Amniotic epithelial cell (primary cell): ENCODE measurements at places on chromosomes 2 and 18.

DNA sequence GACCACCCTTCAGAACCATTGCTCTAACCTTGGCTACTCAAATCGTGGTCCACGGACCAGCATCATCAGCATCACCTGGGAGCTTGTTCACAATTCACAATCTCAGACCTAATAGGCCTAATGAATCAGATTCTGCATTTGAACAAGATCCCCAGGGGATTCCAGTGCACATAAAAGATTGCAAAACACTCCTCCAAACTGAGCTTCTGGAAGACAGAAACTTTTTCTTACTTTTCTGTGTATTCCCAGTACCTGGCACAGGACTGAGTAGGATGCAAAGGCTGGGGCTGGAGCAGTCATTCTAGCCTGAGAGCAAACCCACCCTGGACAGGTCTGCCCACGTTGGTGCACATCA, 115.1 kb upstream of the COPS8 start:
- DNase-seq: no peak

DNA sequence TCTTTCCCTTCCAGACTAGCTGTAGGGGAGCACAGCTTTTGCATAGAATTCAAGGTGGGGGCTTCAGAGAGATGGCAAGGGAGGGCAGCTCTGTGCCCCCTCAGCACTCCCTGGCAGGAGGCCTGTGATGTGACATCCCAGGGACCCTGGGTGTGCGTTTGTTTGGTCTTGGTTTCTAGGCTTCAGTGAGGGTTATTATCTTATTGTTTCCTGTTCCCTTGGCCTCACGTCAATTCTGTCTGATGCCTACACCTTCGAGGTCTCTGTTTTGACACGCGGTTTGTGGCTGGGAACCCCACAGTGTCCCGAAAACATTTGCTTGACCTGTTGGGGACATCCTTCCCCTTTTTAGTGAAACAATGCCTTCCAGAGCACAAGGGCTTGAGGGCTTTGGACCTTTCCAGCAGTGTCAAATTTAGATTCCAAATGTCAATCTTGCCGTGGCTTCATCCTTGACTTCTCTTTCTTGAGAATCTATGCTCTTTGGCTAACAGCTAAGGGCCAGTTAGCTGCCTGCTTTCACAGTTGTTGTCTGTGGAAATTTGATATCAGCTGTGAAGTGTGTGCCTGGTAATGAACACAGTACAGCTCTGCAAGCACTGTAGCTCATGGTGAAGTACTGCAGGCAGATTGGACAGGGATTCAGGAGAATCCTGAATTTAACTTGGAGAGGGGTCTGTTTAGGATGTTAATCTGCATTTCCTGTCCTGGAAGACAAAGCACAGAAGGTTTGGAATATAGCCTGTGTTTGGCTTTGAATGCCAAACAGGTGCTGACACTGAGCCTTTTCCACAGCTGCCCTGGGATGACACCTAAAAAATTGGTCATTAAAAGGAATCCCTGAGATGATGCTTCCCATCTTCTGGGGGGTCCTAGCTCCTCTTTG, 108.2 kb upstream of the CXCR4 start:
- no peak for DNase-seq

GRCh38 chr2:134999521-134999920, 47.7 kb downstream of the MAP3K19 start:
- no peak for DNase-seq

GRCh38 chr2:46921676-46922448, 6.3 kb upstream of the MCFD2 start:
- no peak for DNase-seq

DNA sequence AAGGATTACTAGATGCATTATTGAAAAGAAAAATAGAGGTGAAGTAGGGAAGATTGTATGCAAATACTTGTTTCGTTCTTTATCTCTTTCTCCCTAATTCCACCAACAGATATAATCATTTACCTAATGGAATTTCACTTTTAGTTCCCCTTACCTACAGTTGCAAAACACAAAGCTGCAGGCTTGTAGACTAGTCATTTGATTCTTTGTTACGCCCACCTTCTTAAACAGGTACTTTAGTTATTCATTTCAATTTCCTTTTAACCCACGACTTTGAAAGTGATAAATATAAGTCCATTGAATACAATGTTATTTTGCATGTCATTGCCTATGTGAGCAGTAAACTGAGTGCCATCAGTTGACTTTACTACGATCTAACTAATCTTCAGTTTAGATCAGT, 3.9 kb upstream of the HRH4 start:
- no peak for DNase-seq

- DNase-seq: peak; percentile 39
Observed at GRCh38 chr2:108324531-108325255, 36.0 kb downstream of the SULT1C2 start.

GRCh38 chr2:29412197-29412925, 297.1 kb downstream of the CLIP4 start:
- DNase-seq: peak; percentile 24

DNA sequence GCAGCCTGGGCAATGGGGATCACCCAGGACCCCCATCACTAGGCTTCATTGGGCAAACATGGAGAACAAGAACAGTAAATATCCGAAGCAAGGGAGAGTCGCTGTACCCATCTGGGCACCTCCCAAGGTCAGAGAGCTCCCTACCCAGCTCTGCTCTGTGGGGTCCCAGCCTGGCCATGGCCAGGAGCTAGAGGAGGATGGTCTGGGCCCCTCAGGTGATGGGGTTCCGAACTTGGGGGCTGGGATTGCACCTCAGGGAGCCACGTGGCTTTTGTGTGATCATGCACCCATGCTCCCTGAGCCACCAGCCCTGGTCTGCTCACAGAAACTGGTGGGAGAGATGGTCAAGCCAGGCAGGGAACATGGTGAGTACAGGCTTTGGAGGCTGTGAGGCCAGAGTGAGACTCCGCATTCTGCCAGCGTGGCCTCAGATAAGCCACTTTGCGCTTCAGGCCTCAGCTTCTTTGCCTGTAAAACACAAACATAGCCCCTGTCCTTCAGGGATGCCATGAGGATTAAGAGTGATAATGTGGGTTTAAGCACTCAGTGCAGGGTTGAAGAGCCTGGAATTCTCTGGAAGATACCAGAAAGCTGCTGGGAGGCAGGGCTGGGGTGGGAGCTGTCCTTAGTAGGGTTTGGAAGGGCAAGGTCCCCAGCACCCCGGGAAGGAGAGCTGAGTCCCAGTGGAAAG, 3.0 kb upstream of the NMUR1 start:
- DNase-seq: peak; percentile 28

- DNase-seq: no peak
Observed at GRCh38 chr18:27004056-27004829, 138.7 kb upstream of the AQP4 start.

DNA sequence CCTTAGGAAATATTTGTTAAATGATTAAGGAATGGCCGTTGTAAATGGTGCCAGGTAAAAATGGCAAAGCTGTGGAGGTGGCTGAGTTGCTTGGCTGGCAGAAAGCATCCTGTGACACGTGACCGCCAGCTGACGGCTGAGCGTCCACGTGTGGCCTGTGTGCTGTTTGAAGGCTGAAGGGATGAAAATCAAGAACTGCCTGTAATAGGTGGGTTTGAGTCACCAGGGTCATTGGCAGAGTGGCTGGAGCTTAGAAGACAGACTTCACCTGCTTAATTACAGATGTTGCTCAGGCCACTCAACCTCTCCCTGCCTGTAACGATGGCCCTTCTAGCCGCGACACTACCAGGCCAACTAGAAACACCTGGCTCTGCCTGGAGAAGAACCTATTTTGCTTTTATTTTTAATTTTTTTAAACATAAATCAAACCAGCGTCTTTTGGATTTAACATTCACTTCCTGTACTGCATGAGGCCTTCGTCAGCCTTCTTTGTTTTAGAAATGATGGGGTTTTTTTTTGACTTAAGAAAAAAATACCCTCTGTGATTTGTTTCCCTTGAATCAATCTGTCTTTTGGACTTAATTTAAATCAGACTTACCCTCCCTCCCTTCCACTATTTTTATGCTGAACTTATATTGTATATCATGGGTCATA, 206.5 kb downstream of the PRKCE start:
- DNase-seq: no peak

GRCh38 chr2:1598041-1598710, 146.1 kb downstream of the PXDN start:
- DNase-seq: no peak

- no peak for DNase-seq
Observed at GRCh38 chr2:60470340-60470739, 83.1 kb downstream of the BCL11A start.

DNA sequence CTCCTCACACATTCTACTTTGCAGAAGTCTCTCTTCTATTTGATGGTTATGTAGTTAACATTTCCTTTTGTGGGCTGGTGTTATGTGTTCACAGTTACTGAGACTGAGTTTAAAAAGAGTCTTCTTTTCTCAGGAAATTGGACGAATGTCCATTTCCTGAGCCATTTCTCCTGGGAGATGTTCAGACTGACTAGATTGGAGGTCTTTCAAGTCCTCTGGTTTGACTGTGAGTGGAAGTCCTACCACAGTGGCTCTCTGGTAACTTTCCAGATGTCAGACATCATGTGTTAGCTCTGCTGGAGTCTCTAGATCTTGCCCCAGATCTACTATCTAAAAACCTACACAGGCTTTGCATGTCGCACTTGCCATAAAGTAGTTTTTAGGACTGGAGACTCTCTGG, 116.0 kb downstream of the GALR1 start:
- no peak for DNase-seq

GRCh38 chr18:23088310-23088709, 47.0 kb upstream of the CABLES1 start:
- no peak for DNase-seq

DNA sequence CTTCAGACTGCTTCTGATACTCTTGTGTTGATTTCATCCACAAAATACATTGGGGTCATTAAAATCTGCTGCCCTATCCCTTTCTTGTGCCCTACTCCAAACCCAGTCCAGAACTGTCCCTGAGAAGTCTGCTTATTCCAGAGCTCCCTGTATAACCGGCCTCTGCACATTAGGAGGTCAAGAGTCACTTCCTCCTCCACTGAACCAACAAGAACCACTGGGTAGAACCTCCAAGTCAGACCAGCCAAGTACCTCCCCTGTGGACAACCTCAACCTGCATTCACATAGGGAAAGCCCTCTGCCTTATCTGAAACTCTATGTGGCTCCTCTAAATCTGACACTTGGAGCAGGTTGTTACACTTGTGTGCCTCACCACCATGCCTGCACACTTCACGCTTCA, 22.1 kb downstream of the KDSR start:
- no peak for DNase-seq

- no peak for DNase-seq
Observed at GRCh38 chr2:222039821-222040220, 259.0 kb downstream of the PAX3 start.

- peak; percentile 44 for DNase-seq
Observed at GRCh38 chr2:25567406-25567805, 106.0 kb downstream of the DTNB start.

DNA sequence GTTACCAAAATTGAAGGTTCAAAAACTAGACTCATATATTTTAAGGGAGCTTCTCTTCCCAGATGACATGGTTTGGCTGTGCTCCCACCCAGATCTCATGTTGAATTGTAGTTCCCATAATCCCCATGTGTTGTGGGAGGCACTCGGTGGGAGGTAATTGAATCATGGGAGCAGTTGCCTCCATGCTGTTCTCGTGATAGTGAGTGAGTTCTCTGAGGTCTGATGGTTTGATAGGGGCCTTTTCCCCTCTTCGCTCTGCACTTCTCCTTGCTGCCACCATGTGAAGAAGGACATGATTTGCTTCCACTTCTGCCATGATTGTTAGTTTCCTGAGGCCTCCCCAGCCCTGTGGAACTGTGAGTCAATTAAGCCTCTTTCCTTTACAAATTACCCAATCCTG, 140.1 kb downstream of the MAIP1 start:
- DNase-seq: no peak

GRCh38 chr2:232449964-232450363, 6.0 kb upstream of the ALPI start:
- no peak for DNase-seq

DNA sequence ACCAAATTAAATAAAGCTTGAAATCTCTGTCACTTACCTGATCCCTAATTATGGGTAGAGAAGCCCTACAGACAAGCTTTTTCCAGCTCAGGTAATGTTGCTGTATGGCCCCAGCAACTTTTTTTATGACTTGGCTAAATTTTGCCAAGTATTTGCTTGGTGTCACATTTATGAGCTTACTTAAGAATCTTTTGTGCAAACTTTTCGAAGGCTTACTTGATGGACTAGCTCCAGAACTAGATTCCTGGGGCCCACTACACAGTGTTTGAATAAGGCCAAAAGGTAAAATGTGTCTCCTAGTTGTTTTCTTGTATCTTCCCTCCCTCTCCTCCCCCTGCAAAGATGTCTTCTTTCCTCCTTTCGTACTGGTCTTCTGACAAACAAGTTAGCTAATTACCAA, 257.9 kb downstream of the OSR1 start:
- no peak for DNase-seq

- no peak for DNase-seq
Observed at GRCh38 chr2:172049567-172050120, 35.7 kb upstream of the DLX1 start.

DNA sequence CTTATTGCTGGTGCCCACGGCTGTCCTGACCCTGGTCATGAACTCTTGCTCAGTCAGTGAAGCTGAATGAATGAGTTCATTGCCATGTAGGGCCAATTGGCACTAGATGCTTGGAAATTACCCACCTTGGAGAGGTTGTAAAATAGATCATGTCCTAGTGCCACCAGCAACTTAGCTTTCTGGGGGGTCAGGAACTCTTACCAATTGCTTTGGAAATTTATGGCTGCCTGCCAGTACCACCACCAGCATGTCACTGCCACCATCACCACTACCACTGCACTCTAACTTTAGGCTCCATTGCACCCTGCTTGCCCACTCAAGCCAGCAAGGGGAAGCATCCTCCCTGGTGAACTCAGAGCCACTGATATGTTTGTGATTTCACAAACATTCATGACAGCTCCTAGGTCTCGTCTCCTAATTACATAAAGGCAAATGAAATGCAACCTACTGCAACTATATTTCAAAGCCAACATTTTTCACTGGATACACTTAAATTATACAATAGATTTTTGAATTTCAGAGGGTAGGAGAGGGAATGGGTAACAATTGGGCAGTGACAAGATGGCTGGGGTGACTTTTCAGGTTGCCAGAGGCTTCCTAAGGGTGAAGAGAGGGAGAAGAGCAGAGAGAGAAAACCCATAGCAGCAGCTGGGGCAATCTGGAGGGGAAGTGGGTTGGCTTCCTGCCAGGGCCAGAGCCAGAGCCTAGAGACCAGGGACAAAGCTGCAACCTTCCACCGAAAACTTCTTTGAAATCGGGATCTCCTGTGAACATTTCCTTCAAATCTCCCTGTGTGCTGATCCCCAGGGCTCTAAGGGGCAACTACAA, 3.5 kb upstream of the EMILIN1 start:
- DNase-seq: no peak

GRCh38 chr2:66466433-66466832, 31.5 kb downstream of the MEIS1 start:
- DNase-seq: no peak
